GM12864 (cell line): ENCODE measurements at places on chromosomes 1 and 21.

- no peak for DNase-seq
These were observed 231.2 kb downstream of the PRDM2 start for GRCh38 chr1:13931226-13931625.

DNA sequence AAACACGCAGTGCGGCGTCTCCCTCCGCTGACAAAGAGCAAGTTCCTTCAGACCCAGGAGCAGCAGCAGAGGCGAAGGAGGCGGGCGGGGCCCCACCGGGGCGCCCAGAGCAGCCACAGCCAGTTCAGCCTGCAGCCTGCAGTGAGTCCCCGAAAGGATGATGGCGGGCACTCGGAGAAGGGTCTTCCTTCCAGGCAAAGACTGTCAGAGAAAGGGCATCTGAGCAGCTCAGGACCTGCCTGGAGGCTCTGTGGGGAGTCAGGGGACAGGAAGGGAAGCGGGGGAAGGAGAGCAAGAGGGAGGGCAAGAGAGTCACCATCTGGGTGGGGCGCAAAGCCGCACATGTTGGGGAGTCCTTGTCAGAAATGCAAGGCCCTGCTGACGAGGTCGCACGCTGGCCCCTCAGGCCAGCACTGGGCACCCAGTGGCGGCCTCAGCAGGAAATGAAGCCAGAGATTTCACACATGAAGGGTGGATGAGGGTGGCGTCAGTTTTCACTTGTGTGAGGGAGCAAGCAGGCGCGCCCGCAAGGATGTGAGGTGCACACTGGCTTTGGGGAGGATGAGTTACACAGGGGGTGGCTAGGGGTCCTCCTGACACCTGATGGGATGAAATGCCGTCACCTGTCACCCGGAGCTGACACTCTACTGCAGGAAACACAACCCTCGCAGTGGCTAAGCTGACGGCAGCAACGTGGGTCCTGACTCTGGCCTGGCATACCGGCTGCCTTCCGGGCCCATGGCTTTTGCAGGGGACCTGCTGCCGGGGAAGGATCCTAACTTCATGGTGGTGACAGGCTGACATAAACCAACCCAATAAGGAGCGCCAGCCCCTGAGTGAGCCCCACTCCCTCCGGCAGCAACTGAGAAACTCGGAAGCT lies 6.6 kb downstream of the LRRC47 start:
- DNase-seq = no peak

GRCh38 chr1:84152649-84153056 lies 8.6 kb downstream of the PRKACB start:
- DNase-seq = peak; percentile 13

GRCh38 chr1:183198463-183198862 lies 12.4 kb downstream of the LAMC2 start:
- no peak for DNase-seq

DNA sequence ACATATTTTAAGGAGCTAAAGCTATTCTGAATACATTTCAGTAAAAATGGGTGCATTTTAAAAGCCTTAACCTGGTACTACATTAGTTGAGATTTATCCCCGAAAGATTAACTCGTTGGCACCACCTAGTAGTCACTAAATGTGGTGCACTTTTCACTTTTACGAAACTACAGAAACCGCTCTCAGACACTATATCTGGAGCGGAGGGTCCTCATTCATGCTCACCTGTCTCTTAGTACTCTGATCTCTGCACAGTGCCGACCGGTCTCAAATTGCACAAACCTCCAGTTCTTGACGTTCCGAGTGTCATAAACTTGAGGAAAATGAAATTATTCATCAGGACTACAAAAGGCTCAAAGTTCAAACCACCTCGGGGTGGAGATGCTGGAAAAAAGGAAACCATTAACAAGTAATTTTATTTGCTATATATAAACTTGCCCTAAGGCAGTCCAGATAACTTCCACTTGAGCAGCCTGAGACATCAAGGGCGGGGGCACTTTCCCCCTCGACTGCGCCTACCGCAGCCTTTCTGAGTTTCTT lies 722 bp downstream of the LZIC start:
- DNase-seq = peak; percentile 48

DNA sequence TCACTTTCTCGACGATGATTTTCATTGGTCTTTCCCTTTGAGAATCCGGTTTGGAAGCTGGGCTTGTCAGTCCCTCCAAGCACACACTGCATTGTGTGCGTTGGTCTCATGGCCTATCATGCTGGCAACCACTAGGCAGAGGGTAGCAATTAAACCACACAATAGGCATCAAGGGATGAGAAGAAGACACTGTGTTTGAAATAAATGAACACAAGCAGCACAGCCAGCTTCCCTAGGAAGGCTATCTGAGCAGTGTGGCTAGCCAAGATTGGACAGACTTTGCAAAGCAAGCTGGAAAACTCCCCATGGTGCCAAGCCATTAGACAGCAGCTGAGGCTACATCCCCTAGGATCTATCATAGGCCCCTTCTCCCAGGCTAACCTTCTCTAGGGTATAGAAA lies 288.7 kb downstream of the NUF2 start:
- DNase-seq = no peak

- no peak for DNase-seq
These were observed 19.8 kb upstream of the C1orf21 start for GRCh38 chr1:184366997-184367396.

GRCh38 chr21:34582506-34583150 lies 32.3 kb downstream of the RCAN1 start:
- peak; percentile 19 for DNase-seq

GRCh38 chr21:40972151-40972550 lies 125.2 kb upstream of the DSCAM start:
- DNase-seq = no peak
